ENCODE measurements at places on chromosomes 4 and X.

- DNase-seq, result no peak
Measured at GRCh38 chr4:24778464-24779225, 16.7 kb upstream of the SOD3 start.

DNA sequence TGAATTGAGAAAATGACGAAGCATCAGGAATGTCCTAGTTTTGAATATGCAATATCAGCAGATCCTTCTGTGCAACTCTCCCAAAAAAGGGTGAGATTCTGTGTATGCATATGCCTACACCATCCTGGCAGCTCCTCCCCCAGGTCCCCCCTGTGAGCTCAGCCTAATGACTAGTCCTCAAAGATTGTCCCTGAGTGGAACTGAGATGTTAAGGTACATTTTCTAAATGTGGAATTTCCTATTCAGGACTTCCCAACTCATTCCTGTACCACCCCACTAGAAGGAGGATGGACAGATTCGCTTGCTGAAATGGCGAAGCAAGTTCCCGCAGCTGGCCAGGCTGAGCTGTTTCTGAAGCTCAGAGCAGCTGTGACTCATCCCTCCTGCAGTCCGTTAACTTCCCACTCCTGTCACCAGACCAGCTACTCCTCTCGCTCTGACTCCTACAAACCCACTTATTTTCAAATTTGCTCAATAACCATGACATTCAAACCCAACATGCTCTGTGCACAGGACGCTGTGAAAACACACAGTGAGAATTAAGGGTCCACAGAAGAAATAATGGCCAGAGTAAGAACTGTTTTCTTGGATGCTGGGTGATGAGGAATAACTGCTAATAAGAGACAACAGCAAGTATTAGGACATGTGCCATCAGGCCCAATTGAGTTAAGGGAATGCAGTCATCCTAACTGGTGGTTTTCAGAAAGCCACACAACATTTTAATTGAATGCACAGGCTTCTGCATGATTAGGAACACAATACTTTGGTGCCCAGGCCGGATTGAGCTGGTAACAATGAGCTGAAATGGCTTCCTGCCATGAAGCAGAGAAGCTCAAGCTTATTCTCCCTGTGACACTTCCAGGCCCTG, 40.0 kb upstream of the IRF2 start:
- no peak for DNase-seq

GRCh38 chrX:48785540-48786214, 713 bp upstream of the GATA1 start:
- DNase-seq, result no peak

- DNase-seq, result no peak
Measured at GRCh38 chrX:19194285-19195242, 72.3 kb upstream of the ADGRG2 start.

DNA sequence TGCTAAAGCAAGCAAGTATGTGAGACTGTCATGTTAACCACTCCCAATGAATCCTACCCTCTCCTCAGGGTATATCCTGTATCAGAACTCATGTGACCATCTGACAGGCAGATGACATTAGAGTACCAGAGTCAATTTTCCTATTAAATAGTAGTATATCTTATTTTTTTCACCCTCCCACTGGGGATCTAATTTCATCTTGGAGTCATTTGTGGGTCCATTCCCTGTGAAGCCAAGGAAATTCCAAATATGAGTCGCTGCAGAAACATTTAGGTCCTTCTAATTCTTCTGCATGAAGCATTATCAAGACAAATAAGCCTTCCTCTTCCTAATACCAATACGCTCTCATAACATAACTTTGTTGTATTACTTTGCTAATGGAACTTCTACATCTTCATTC, 52.2 kb upstream of the BLTP1 start:
- no peak for DNase-seq

DNA sequence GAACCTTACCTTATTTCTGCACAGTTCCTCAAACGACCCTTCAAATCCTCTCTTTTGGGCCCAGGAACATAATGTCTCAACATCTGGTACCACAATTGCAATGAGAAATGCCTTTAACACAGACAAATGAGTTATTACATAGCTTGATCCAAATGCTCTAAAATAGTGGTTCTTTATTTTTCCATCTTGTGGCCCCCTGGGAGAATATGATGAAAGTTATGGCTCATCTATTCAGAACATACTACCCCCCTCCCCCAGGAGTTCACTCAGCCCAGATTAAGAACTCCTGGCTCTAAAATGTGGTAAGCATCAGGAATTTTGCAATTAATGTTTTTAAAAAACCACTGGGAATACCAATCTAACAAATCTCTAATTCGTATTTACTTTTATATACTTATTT, 23.9 kb upstream of the CENPU start:
- DNase-seq, result no peak

DNA sequence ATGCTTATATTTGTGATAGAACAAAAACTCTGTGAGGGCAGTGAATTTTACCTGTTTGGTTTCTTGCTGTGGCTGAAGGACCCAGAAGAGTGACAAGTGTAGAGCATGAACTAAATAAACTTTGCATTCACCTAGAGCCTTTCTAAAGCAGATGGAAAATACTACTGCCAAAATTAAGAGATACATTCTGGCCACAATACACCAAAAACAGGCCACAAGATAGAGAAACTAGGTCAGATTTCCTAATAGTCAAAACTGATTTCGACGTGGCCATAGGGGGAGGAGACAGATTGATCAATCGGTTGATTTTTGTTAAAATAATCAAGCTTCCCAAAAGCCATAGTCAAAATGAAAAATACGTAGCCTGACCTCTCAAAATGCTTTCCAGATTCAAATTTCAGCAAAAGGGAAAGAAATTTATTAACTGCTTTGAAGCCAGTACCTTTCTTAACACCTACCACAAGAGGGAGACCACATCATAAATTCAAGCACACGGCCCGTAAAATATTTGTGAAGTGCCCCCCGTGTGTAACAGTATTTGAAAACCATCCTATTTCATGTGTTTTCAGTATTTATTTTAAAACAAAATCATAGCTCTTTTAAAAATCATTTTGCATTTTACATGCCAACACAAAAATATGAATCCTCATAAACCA, 132.4 kb downstream of the CORIN start:
- DNase-seq, result no peak

DNA sequence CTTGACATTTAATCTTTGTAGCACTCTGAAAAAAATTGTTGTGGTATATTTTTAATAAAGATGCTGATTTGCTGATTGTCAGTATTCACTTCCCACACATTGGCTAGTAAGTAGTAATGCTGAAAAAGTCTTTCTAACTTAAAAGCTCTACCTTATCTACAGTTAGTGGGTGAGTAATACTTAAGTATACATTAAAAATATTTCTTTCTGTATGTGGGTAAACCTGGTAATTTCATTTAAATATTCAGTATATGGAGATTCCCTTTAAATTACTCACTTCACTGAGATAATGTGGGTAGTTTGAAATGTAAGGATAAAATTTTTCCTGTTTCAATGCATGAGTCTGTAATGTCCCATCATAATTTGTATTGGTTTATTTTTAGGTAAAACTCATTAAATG, 5.6 kb downstream of the TMEM33 start:
- DNase-seq, result no peak

DNA sequence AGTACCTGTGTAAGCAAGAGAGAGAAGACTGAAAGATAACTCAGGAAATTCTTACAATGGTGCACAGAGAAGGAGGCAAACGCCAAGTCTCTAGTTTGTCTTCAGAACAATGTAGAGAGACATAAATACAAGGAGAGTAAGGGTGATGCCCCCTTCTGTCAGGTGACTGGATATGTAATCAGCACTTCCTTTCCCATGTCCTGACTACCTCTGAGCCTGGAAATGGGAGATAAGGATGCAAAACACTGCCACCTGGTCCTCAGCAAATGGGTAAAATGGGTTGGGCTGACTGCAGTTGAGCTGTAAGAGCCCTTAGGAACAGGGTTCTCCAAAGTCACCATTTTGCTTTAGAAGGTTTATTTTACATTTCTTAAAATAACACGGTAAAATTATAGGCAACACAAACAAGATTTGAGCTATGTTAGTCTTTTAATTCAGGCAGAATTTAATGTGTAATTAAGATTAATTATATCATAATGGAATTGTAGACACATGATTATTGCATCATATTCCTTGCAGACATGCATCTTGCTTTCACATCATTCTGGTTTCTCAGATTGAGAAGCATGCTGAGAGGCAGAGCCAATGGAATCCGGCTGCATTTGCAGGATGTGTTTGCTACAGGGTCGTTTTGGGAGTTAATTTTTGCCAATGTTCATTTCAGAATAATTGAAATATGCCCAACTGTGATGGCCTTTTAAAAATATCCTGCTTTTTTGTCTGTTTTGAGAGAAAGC, 37.2 kb upstream of the ARX start:
- DNase-seq, result no peak

- DNase-seq, result peak; percentile 39
Measured at GRCh38 chrX:150693725-150694574, 754 bp downstream of the MTMR1 start.

- DNase-seq, result no peak
Measured at GRCh38 chr4:20046179-20046578, 205.5 kb upstream of the SLIT2 start.

GRCh38 chrX:109843963-109844751, 111.1 kb upstream of the ACSL4 start:
- DNase-seq, result no peak

- DNase-seq, result no peak
Measured at GRCh38 chrX:150616863-150617198, 48.4 kb downstream of the MTM1 start.

GRCh38 chr4:106194801-106195200, 121.2 kb downstream of the TBCK start:
- no peak for DNase-seq

DNA sequence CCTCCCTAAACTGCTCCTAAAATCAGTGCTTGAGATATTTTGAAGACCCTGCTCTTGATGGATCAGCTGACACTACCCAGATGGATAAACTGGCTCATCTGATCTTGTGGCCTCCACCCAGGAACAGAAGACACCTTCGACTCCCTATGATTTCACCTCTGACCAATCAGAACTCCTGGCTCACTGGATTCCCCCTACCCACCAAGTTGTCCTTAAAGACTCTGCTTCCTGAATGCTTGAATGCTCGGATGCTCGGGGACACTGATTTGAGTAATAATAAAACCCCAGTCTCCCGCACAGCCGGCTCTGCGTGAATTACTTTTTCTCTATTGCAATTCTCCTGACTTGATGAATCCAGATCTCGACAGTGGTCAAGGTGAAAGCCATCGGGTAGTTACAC, 12.0 kb upstream of the RPS3A start:
- no peak for DNase-seq

DNA sequence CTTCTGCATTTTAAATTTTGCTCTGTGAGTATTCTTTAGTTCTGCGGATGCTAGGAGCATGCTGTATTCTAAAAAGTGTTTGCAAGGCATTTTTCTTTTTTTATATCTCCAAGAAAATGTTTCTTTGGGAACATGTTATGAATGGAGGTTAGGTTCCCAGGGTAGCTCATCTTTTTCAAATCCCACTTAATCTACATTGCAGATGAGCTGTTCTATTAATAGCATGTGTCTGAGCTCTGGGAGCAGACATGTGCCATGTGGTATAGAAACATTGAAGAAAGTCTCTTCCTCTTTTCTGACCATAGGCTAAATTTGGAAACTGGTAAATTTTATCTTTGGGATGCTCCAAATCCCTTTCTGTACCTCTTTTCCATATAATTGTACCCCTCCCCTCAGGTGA, 23.2 kb downstream of the DIAPH2 start:
- DNase-seq, result no peak

DNA sequence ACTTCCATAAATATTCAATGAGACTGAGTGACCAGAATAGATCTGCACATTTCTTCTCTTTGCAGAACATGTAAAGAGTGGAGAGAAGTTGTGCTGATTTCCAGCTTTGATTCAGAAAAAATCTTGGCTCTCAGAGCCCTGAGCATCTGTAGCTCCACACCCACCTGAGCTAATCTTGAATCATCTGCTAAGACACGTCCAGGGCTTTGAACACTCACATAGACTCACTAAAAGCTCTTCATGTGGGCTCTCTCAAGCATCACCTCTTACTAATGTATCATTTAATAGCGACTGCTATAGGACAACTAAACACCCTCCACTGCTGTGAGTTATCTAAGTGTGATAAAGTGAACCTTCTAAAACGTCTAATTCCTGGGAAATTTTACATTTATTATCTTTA, 147.7 kb upstream of the GRIA3 start:
- no peak for DNase-seq

DNA sequence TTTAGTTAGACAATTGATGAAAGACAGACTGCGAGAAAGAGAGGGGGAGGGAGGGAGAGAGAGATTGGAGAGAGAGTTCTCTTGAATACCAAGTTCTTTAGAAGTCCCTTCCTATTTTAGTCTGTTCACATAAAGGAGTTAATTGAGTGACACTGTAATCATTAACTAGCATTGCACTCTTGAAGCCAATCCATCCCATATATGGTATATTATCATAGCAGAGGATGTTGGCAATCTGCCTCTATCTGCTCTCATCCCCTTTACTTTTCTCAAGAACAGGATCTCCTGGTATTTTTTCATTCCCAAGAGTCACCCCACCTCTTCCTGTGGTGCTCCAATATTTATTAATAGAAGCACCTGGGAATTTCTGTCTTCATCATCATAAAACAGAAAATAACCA, 959.6 kb upstream of the NDST4 start:
- DNase-seq, result no peak

- no peak for DNase-seq
Measured at GRCh38 chr4:6900181-6900812, 9.3 kb upstream of the TBC1D14 start.

DNA sequence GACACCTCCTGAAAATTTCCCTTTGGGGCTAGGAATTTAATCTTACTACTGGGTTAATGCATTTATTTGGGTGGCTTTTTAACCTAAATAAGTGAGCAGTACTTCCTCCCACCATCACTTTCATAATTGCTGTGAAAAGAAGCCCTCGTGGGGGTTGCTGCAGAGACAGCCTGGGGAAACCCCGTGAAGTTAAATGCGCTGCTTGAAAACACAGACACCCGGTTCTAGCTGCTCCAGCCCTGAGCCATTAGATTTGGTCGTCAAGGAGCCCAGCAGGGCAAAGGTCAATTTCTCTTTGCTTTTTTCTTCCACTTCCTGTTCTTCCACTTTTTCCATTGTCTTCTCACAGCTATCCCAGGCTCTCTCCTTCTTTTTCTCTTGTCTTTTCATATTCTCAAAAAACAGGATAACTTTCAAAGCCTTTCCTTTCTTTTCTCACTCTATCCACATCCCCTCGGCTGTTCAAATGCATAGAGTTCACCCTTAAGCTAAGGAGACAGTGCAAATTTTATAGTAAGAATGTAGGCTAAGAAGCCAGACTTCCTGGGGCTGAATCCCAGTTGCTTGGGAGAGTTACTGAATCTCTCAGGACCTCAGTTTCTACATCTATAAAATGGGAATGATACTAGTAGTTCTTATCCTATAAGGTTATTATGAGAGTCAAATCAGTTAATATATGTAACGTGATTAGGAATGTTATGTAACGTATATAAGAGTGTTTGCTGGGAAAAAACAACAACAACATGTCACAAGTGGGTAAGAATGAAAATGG, 91.5 kb upstream of the ZNF827 start:
- DNase-seq, result no peak

Data from T-helper 9 cell (primary cell).